ENCODE measurements at places on chromosomes 2 and 18. TPM values are rescaled to one million over a fixed set of nuclear protein-coding genes. Genes with fewer than 3 reads are reported as not detected.

PROM2 gene
- total RNA-seq = 2.2 TPM

KCNG2 gene
- not detected for total RNA-seq

ARHGAP28 gene
- total RNA-seq = 110 TPM

CXCR1 gene
- not detected for total RNA-seq

PLEK gene
- total RNA-seq = not detected

RAB6C gene
- total RNA-seq = 0.22 TPM

MEP1B gene
- not detected for total RNA-seq

ABCG8 gene
- total RNA-seq = not detected

GATA6 gene
- total RNA-seq = 158 TPM

C2orf74 gene
- total RNA-seq = 18.0 TPM

DNA sequence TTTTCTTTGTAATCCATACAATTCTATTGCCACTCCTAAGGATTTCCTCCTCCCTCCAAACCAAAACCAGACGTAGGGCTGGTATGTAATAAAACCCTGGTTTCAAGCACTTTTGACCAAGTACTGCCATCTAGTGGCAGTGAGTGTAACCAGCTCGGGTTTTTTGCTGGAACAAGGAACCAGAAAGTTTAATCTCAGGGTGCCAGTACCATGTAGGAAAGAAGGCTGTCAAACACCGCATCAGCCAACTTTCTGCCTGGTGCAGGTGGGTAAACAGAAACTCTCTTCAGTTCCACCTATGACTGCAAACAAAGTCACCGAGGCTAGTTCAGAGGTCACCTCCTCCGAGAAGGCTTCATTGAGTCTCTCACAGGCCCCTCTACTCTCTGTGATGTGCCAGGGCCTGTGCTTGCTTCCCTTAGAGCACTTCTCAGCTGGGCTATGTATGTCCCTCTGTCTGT, 10.2 kb upstream of the THNSL2 start:
- H3K4me3 ChIP-seq = no peak overlapping the region
- no peaks in the 10 kb centered on the region for H3K36me3 ChIP-seq
- peak; percentile 84 for DNase-seq
- no peaks in the 10 kb centered on the region for H3K27me3 ChIP-seq
- no peak overlapping the region for H3K27ac ChIP-seq

DNA sequence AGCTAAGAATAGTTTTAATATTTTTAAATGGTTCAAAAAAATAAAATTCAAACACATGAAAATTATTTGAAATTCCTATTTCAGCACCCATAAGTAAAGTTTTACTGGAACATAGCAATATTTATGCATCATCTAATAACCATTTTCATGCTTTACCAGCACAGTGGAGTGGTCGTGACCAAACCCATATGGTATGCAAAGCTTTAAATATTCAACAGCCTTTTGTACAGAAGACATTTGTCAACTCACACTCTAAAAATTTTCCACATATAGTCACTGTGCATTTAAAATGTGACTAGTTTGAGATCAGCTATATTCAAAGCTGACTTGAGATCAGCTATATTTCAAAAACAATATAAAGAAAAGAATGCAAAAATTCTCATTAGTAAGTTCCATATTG, 46.2 kb downstream of the PUM2 start:
- H3K36me3 ChIP-seq = peaks cover 85% of the 10 kb centered on the region
- no peaks in the 10 kb centered on the region for H3K27me3 ChIP-seq

DNA sequence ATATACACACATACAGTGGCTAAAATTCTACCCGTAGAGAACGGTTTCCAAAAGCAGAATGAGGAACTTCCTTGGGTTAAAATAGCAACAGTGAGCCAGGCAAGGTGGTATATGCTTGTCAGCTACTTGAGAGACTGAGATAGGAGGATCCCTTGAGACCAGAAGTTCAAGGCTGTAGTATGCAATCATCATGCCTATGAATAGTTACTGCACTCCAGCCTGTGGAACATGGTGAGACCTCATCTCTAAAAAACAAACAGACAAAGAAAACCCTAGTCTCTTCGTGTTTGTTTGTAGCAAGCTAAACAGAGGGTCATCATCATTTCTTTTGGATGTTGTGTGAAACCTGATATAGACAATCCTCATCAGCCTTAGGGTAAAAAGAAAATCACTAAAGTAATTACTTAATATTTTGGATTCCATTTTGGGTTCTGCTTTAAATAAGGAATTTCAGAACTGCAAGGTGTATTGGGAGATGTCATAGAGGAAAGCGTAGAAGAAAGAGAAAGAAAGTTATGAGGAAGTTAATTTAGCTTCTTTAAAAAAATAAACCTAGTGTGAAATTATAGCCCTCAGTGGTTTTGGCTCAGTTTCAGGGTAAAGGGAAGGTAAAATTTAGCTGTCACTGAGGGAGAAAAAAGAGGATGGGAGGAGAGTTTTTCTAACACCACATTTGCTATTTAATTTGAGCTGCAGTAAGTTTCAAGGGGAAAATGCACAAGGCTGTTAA, 46.5 kb downstream of the PLEK start:
- no peak for DNase-seq
- H3K4me1 ChIP-seq = no peaks in the 10 kb centered on the region
- no peaks in the 10 kb centered on the region for H3K27me3 ChIP-seq
- no peak overlapping the region for H3K4me3 ChIP-seq

DNA sequence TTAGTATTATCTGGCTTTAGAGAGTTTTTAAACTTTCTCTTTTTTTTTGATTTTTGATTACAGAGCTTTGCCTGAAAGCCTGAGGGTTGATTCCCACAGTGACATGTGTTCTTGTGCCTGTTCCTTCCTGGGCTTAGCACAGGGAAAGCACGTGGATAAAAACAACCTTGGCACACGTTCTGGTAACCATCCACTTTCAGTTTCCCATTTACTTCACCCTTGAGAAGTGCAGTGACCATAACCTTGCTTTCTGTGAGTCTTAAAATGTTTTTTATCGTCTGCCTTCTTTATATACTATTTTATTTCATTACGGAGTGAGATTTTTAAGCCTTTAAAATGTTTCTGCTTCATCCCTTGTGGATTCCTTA, 11.5 kb downstream of the CD226 start:
- H3K4me3 ChIP-seq = no peak overlapping the region
- no peaks in the 10 kb centered on the region for H3K36me3 ChIP-seq
- no peak for DNase-seq

- DNase-seq = peak; percentile 83
- no peak overlapping the region for H3K4me3 ChIP-seq
- peaks cover 42% of the 10 kb centered on the region for H3K27me3 ChIP-seq
These were observed 8.9 kb downstream of the GDF7 start for GRCh38 chr2:20675701-20676352.

DNA sequence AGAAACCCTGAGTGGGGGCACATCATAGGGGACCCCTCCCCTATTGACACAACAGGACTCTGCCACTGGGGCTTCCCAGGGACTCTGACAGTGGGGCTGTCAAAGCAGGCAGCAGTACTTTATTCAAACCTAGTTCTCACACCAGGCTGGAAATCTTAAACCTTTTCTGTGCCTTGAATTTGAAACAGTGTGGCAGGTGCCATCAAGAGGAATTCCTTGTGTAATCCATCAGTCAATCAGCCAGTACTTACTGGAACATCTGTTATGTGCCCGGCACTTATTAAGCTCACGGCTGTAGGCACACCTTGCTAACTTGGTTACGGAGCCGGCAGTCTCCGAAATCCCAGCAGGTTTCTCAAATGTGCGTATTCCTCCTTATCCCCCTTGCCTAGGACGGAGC, 12.0 kb downstream of the GLI2 start:
- DNase-seq = peak; percentile 37
- no peak overlapping the region for H3K4me3 ChIP-seq
- no peak overlapping the region for H3K27ac ChIP-seq
- no peaks in the 10 kb centered on the region for H3K36me3 ChIP-seq

DNA sequence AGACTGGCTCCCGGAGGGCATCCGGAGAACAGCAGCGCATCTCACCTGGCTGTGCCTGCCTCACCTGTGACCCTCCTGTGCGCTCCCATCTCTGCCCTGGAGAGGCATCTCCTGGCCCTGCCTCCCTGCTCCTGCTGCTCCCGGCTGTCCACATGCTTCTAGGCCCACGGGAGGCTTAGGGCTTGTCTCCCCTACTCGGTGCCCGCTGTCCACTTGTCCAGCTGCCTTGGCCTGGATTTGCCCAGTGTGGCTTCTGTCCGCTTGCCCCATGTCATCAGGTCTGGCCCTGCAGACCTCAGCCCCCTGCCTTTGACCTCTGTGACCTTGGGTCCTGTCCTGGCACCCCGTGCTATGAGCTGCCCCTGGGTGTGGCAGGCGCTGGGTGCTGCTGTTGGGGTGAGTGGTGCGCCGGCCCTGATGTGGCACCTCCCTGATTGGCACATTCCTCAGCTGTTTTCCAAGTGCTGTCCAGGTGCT, 4.5 kb downstream of the BOK start:
- no peak overlapping the region for H3K4me3 ChIP-seq
- H3K27me3 ChIP-seq = no peaks in the 10 kb centered on the region
- peaks cover 4% of the 10 kb centered on the region for H3K4me1 ChIP-seq
- no peak overlapping the region for H3K27ac ChIP-seq

DNA sequence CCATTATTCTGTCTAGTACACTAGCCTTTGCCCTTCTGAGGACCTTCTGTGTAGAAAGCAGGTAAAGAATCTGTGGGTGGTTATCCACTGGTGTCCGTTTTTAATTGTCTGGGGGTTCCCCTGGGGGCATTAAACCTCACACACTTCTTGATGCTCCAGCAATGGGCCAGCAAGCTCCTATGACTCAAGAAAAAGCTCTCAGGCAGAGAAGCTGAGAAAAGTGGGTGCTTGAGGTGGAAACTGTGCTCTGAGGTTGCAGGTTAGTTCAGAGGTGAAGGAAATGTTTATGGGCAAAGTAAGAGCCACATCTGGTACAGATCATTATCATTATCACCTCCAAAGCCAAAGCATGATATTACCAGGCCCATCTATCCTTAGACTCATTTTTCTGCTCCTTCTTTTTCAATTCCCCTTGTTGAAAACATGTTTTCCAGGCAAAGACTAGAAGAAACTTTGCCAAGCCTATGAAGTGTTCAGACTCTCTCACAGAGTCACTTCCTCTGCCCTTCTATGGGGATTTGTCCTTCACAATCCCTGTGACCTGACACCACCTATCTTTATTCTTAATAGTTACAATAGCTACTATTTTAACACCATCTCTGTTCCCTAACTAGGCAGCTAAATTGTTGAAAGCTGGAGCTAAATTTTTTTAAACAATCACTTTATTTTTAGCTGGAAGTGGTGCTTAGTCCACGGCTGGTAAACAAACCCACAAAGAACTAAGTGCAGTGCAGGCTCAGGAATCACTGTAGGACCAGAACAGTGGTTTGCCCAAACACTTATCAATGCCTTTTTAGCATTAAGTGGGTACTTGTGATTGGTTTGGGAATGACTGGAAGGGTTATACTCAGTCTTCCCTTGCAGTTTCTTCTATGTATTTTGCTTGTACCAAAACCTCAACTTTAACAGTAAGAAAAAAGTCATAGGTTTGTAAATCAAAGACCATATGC, 512.8 kb upstream of the POU3F3 start:
- no peaks in the 10 kb centered on the region for H3K36me3 ChIP-seq
- H3K4me3 ChIP-seq = no peak overlapping the region
- no peaks in the 10 kb centered on the region for H3K27me3 ChIP-seq
- no peak for DNase-seq
- H3K27ac ChIP-seq = no peak overlapping the region

GRCh38 chr2:112768432-112768831, 4.0 kb upstream of the CKAP2L start:
- H3K27me3 ChIP-seq = no peaks in the 10 kb centered on the region
- peaks cover 3% of the 10 kb centered on the region for H3K4me1 ChIP-seq
- no peaks in the 10 kb centered on the region for H3K36me3 ChIP-seq

DNA sequence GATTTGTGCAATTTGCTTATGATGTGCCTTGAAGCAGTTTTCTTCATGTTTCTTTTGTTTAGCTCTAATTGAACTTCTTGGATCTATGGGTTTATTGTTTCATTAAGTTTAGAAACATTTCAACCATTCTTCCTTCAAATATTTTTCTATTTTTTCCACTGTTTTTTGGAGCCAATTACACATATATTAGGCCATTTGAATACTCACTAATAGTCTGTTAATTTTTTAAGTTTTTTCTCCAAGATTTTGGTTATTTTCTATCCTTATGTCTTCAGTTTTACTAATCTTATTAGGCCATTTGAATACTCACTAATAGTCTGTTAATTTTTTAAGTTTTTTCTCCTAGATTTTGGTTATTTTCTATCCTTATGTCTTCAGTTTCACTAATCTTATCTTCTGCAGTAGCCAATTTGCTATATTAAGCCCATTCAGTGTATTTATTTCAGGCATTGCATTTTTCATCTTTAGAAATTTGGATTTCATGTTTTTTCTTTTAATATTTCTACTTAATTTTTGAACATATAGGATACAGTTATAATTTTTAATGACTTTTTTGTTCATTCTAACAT, 9.5 kb upstream of the TMEM87B start:
- no peaks in the 10 kb centered on the region for H3K36me3 ChIP-seq
- H3K27ac ChIP-seq = no peak overlapping the region
- peaks cover 3% of the 10 kb centered on the region for H3K4me1 ChIP-seq
- no peaks in the 10 kb centered on the region for H3K27me3 ChIP-seq
- H3K4me3 ChIP-seq = peak overlapping the region; percentile 33

Data from endodermal cell (in vitro differentiated cells).